Cerebellar nuclear complex (tissue), 1 donor: ENCODE measurements at places on chromosomes 12 and 14.

- no peak for DNase-seq
Measured at GRCh38 chr12:46921048-46921763, 95.4 kb upstream of the SLC38A4 start.

DNA sequence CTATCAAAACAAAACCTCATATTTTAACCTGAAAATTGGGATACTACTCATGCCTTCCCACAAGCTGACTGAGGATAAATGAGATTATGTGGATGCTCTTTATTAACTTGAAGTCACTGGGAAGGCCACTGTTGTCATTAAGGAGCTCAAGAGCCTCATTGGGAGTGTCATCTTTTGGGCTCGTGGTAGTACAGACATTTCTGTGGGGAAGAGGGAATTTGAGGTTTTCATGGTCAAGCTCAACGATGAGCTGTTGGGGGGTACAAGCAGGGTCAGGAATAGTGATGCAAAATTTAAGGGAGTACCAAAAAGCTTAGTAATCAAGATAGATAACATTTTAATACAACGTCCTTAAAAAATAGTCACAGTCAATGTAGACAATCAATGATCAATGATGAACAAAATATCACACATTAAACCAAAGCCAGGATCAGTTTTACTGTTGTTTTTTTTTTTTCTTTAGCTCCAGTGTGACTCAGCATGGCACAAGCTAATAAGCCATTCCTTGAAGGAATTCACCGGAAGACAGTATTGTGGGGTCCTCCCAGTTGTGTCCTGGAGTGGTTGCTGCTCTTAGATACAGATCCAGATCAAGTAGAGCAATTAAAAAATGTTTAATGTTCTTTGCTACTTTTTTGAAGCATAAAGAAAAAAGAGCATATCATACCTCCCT is 130.9 kb downstream of the C12orf75 start:
- no peak for DNase-seq

DNA sequence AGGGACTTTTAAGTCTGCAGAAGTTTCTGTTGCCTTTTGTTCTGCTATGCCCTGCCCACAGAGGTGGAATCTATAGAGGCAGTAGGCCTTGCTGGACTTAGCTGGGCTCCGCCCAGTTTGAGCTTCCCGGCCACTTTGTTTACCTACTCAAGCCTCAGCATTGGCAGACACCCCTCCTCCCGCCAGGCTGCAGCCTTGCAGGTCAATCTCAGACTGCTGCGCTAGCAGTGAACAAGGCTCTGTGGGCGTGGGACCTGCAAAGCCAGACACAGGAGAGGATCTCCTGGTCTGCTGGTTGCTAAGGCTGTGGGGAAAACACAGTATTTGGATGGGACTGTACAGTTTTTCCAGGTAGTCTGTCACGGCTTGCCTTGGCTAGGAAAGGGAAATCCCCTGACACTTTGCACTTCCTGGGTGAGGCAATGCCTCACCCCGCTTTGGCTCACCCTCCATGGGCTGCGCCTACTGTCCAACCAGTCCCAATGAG is 43.7 kb downstream of the CCDC59 start:
- DNase-seq: no peak

DNA sequence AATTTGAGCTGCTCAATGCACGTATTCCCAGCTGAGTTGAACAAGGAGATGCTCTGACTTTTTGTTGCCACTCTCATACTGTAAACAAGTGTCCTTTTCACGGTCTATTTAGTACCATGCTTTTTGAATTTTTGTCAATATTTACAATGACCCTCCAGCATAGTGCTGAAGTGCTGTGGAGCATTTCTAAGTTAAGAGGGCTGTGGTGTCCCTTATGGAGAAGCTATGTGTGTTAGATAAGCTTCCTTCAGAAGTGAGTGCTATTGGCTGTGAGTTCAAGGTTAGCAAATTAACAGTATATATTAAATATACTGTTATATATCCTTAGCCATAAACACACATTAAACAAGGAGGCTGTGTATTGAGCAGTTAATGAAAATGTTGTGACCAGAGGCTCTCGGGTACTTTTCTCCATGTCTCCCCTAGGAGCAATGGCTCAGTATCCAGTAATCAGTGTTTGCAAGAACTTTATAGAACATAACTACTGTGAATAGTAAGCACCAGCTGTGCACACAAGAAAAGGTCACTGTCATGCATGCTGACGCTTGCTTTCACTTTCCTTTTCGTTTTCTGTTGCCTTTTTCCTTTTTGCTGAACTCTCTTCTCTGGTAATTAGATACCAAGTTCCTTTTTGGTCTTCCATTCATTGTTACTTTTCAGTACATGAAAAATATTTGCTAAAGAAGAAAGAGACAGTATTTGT is 187.2 kb upstream of the NEDD1 start:
- no peak for DNase-seq

- DNase-seq: no peak
Measured at GRCh38 chr14:36076197-36076596, 100.3 kb downstream of the PTCSC3 start.

GRCh38 chr14:100237735-100238418 is 1.1 kb upstream of the YY1 start:
- DNase-seq: no peak

GRCh38 chr12:53190108-53190729 is 9.5 kb upstream of the CSAD start:
- DNase-seq: no peak
